IPS DF 19.7 (cell line): ENCODE measurements at places on chromosomes 7 and 10.

GRCh38 chr7:151665368-151665767, 145.7 kb upstream of the RHEB start:
- no peak for DNase-seq

DNA sequence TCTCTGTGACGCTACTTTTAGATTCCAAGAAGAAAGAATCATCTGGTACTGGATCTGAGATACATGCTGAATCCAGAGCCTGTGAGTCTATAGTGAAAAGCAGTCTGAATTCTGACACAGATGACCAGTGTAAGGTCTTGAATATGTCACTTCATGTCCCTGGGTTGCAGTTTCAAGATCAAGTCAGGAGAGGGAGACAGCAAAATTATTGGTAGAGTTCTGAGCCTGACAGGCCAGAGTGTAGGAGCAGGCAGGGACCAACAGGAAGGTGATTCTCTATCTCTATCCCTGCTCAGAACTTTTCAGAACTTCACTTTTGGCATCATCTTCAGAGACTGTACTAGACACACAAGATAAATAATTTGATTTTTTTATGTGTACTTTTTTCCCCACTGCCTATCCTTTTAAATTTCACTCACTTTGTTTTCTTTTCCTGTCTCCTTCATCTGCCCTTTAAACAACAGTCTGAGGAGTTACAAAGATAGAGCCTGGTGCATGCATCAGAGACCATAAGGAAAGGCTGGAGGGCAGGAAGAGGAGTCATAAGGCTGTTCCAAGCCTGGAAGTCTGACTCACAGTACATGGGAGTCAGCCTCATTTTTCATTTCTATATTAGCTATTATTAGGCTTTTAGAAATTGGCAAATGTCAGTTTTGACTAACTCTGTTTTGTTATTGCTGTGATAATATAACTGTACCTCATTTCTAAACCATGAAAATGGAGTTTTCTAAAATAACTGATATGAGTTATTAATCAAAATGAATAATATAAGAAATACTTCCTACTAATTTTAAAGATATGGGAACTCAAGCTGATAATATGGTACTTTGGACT, 120.2 kb upstream of the TMEM229A start:
- no peak for DNase-seq

GRCh38 chr7:3033581-3033980, 10.1 kb downstream of the CARD11 start:
- no peak for DNase-seq

DNA sequence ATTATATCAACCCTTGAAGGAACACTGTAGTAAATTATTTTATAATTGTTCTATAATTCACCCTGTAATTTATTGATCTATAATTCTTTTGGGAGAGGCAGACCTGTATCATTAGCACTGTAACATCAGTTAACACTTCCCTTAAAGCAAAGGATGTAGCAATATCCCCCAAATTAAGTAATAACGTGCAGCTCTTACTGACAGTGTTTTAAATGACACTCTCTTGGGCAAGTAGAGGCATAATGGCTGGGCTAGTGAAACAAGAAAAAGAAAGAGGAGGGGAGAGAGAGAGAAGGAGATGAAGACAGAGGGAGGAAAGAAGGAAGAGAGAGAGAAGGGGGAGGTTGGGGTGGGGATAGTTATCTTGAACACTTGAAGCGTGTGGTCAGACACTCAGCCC, 161.0 kb upstream of the RNF32 start:
- DNase-seq, result no peak

- no peak for DNase-seq
Measured at GRCh38 chr7:47661051-47661714, 79.3 kb upstream of the TNS3 start.

- DNase-seq, result no peak
Measured at GRCh38 chr10:34941471-34942357, 126.6 kb upstream of the PARD3 start.

DNA sequence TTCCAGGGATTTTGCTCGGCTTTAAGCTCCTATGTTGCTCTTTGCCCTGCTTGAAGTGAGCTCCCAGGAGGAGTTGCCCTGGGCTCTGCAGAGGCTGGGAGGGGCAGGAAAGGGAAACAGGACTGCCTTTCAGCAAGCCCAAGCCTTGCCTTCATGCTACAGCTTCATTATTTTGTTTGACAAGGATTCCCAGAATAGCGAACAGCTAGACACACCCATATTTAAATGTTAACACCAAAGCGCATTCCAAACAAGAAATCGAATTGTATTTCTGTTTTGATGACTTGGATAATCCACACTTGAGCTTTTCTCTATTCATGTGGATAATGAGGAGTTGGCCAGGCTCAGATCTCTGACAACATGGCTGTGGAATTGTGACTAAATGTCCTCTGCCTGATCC, 6.3 kb downstream of the KIAA1217 start:
- DNase-seq, result no peak
